ENCODE measurements at places on chromosomes 4 and X.

DNA sequence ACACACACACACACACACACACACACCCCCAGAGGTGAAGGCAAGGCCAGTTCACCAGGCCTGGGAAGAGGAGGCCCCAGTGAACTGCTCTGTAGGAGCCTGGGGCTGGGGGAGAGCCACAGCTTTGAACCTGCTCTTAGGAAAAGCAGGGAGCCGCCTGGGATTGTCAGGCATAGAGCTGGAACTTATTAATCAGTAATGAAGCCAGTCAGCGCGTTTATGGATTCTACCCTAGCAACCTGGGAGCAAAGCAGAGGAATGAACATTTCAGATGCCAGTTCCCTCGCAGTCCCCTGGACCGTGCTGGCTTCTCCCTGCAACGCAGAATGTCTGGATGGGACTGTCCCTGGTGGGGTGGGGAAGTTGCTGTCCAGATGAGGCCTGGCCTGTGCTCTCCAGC, 45.3 kb upstream of the DDX3X start:
- no peak for DNase-seq

DNA sequence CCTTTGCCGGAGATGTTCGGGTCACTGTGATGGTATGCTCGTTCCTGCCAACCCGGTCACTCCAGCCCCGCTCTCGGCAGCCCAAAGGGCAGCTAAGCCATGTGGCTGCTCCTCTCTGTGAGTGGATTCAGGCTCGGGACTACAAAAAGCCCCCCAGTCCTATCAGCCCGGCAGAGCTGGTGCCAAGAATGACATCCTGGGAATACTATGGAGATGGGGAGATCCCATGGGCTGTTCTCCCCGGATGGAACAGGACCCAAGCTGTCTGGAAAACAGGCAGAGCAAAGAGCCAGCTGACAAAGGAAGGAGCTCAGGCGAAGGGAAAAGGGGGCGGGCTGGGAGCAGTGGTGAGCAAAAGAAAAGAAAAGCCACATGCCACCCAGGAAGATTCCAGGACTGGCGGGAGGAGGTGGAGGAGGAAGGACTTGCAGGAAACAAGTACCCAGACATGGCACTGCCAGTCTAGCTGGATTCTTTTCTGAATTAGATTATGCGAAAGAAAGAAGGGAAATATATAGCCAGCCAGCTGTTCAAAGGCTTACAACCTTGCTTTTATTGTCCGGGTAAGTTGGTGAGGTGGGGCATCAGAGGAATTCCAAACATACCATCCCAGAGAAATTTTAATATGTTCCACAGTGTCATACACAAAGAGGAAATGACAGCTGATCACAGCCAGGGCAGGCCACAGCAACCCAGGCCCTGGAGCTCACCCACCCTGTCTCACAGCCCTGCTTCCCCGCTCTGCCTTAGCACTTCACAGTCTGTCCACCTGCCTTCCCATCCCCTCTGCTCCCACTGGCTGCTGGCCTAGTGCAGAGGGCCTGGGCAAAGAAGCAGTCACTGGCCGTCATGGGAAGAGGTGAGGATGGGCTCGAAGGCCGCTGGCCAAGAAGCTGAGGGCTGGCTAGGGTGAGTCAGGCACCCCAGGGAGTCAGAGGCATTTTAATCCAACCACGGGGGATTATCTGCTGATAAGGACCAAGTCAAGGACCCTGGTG, 3.4 kb downstream of the NDP start:
- peak; percentile 67 for DNase-seq

GRCh38 chr4:23881674-23882337, 8.0 kb downstream of the PPARGC1A start:
- no peak for DNase-seq

GRCh38 chr4:2936773-2937145, 26.4 kb downstream of the NOP14 start:
- DNase-seq: peak; percentile 51
